ENCODE measurements at places on chromosomes 1 and 21.

GRCh38 chr1:39174390-39175081 is 30.0 kb upstream of the MACF1 start:
- no peak for DNase-seq

GRCh38 chr1:160612613-160613218 is 33.4 kb upstream of the CD84 start:
- no peak for DNase-seq

DNA sequence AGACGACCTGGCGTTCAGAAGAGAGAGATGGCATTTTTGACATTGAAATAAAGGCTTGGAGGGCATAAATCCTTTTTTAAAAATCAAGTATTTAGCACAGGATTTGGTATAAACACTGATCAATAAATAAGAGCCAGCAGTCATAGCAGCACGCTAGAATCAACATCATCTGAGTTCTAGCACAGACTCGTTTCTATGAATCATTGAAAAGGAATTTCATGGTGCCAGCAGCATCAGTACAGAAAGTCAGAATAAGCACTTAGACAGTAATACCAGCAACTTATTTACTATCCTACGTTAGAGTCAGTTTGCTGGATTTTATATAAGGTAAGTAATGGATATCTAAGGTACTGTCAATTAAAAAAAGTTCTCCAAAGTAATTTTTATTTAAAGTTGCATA is 119.3 kb downstream of the HLCS start:
- no peak for DNase-seq

DNA sequence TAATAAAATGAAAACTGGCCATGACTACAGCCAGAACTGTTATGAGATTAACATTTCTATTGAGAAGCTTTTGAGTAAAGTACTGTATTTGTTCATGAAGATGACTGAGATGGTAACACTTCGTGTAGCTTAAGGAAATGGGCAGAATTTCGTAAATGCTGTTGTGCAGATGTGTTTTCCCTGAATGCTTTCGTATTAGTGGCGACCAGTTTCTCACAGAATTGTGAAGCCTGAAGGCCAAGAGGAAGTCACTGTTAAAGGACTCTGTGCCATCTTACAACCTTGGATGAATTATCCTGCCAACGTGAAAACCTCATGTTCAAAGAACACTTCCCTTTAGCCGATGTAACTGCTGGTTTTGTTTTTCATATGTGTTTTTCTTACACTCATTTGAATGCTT is 164.0 kb downstream of the NEK7 start:
- no peak for DNase-seq

DNA sequence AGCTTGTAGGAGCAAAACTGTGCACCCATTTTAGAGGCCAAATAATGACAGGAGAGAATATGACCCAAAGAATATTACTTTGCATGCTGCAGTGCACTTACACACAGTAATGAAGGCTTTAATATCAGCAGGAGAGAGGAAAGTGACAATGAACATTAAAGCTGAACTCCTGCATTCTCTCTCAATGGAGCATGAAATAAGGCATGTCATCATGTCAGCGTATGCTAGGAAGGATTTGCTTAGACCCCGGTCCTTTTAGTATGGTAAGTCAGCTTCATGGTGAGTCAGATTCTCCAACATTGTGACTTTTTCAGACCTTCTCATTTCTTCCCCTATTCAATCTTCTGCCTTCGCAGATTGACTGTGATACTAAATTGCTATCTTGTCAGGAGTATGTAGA is 210.7 kb upstream of the TMPRSS15 start:
- no peak for DNase-seq

GRCh38 chr1:155466617-155466972 is 96.0 kb downstream of the ASH1L start:
- DNase-seq, result no peak

- DNase-seq, result no peak
These were observed 32.3 kb upstream of the ETS2 start for GRCh38 chr21:38773099-38774061.

DNA sequence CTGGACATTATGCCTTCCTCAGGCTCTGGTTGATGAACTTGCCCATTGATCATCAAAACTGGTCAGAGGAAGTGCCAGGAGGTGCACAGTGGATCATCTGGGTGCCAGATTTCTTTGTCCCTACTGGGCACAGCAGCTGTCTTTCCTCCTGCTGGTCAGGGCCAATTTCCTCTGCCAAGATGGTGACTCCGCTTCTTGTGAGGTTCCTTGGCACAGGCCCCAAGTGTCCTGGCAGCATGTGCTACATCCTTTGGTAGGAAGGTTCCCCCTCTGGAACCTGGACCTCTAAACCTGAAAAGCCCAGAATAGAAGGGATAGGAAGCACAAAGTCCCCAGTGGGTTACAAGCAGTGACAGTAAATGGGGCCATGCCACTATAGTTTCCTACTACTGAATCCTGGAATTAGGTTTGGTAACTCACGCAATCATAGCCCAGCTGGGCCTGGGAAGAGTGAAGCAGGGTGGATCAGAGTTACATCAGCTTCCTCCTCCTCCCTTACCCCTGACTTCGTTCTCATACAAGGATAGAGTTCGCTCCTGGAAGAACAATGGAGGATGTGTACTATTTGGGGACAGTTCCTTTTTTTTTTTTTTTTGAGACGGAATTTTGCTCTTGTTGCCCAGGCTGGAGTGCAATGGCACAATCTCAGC is 147.1 kb downstream of the CNIH3 start:
- no peak for DNase-seq

DNA sequence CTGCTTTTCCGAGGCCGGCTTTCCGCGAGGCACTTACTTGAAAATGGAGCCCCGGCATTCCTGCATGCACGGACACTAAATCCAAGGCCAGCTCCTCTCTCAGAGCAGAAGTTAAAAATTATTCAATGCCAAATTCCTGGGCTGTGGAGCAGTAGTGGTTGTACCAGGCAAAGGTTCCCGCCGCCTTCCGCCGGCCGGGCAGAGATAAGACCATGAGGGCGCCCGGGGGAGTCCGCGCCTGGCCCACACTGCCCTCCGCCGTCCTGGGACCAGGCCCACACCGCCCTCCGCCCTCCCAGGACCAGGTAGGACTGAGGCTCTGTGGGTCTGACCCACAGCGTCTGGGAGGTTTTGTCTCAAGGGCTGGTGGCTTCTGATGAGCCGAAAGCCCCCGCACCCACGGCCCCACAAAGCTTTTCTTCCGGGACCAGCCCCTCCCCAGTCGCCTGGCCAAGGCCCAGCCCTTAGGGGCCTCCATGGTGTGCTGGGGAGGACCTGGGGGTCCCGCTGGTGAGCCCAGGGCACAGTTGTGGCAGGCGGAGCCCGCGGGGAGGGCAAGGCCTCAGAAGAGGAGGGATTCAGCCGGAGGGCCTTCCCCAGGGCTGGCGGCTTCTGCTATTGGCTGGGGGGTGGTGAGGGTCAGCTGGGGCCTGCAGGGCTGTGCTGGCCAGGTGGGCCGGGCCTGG is 12.7 kb upstream of the C1orf159 start:
- no peak for DNase-seq

- DNase-seq, result no peak
These were observed 69.7 kb downstream of the NOS1AP start for GRCh38 chr1:162139211-162139610.

DNA sequence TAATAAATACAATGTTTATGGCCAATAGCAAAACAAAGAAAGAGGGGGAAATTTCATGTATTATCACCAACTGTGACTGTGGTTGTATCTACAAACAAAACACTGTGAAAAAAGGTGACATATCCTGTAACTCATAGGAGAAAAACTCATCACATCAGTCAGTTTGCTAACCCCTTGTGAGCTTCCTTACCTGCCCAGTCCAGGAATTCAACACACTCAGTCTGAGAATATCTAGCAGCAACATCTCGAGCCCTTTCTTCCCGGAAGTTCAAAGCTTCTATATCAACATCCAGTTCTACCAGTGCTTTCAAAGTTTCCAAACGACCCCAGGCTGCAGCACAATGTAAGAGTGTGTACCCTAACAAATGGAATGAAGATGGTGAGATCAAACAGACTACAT is 11.5 kb downstream of the TEX50 start:
- DNase-seq, result no peak

- no peak for DNase-seq
These were observed 543.5 kb downstream of the PTPRC start for GRCh38 chr1:199182186-199182843.

DNA sequence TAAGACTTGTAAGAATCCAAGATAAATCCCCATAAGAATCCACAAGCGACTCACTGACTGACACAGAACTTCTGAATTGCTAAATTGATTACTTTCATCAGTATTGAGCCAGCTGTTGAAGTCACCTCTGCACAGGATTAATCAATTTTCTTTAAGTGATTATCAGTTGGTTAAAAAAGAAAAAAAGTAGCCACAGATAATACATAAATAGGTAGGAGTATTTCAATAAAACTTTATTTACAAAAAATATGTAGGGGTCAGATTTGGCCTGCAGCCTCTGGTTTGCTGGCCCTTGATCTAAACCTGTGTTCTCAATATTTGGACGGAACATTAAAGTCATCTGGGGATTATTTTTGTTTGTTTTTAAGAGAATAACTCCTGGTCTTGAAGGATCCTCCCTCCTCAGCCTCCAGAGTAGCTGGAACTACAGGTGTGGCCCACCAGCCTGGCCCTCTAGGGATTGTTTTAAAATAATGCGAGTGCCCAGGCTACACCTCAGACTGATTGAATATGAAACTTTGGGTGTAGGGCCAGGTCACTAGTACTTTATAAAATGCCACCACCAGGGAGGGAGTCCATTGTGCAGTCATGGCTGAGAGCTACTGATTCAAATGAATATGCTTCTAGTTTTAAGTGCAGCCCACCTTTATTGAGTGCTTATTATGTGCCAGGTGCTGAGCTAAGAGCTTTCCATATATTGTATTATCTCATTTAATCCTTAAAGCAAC is 6.8 kb upstream of the TMEM183A start:
- no peak for DNase-seq

GRCh38 chr1:50158421-50158820 is 49.7 kb downstream of the ELAVL4 start:
- DNase-seq, result no peak

- DNase-seq, result no peak
These were observed 138.3 kb downstream of the PGBD5 start for GRCh38 chr1:230287674-230288315.

GRCh38 chr1:244727871-244728474 is 75.0 kb downstream of the DESI2 start:
- no peak for DNase-seq

GRCh38 chr1:92822879-92823278 is 9.0 kb upstream of the RPL5 start:
- DNase-seq, result no peak

DNA sequence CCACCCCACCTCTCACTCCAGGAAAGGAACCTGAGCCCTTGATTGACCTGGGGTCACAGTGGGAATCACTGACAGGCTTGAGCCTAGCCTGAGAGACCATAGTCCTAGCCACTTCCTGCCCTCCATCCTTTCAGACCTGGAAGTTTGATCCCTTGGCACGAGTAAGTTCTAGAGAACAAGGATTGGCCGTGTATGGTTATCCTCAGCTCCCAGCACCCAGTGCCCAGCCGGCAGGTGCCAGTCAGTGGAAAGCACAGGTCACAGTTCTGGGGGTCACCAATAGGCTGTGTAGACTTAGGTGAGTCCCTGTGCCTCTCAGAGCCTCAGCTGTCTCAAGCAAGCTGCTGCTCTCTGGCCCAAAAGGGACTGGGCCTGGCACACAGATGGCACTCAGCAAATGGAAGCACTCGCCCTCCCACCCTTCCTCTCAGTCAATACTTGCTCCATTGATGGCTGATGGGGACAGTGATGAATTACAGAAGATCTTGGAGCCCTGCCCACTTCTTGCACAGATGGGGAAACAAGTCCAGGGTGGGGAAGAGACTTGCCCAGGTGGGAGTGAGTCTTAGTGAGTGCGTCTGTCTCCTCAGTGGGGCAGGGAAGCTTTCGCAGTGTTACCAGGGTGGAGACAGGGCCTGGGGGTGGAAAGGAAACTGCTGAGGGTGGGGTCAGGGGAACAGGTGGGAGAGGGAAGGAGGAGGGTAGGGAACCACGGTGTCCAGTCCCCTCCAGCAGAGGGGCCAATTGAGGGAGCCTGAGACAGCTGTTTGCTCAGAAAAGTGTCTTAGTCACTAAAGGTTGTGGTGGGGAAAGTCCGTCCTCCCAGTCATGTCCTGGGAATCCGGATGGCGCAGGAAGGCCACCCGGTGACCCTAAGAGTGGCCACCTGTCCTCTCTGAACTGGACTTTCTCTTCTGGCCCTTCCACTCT is 2.6 kb upstream of the KCNQ4 start:
- no peak for DNase-seq

- DNase-seq, result no peak
These were observed 97.3 kb downstream of the SLC35F3 start for GRCh38 chr1:234001817-234002216.

GRCh38 chr1:113091988-113092594 is 19.1 kb downstream of the LRIG2 start:
- no peak for DNase-seq

- DNase-seq, result no peak
These were observed 74.9 kb upstream of the ANGPTL1 start for GRCh38 chr1:178945763-178946266.

DNA sequence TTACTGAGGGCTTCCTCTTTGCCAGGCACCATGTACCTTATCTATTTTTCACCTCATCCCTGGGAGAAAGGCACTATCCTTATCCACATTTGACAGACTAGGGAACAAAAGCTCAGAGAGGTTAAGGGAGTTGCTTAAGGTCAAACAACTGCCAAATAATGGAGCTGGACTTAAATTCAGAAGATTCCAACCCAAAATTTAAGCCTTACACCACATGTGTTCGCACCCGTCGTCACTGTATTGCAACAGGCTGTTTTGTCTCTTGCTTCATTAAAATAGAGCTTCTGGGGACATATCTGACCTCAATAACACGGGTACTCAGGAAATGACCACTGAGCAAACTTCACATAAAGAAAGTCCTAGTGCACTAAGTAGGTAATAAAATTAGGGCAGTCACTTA is 62.0 kb downstream of the TRABD2B start:
- DNase-seq, result no peak

DNA sequence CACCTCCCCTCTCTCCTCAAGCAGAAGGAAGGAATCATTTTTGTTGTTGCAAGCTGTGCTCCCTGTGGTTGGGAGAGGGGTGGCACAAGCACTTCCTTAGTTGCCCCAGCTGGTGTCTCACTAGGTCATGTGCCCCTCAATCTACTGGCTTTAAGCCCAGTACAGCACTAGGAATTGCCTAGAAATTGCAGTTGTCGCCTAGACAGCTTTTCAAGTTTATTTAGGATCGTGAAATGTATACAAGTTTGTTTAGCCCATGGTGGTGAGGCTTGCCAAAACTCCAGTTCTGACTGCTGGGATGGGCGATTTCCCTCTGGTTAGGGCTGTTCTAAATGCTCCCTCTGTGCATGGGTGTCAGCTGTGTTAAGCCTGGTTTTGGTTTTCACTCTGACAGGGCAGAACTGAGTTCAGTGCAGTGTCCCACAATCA is 126.8 kb upstream of the ZNF644 start:
- DNase-seq, result no peak

All from GM19239 (cell line).